MV-4-11 (cell line): ENCODE measurements at places on chromosomes 2 and 18.
A peak's percentile ranks its signal among the peaks of the same experiment; 100 is the strongest.

DNA sequence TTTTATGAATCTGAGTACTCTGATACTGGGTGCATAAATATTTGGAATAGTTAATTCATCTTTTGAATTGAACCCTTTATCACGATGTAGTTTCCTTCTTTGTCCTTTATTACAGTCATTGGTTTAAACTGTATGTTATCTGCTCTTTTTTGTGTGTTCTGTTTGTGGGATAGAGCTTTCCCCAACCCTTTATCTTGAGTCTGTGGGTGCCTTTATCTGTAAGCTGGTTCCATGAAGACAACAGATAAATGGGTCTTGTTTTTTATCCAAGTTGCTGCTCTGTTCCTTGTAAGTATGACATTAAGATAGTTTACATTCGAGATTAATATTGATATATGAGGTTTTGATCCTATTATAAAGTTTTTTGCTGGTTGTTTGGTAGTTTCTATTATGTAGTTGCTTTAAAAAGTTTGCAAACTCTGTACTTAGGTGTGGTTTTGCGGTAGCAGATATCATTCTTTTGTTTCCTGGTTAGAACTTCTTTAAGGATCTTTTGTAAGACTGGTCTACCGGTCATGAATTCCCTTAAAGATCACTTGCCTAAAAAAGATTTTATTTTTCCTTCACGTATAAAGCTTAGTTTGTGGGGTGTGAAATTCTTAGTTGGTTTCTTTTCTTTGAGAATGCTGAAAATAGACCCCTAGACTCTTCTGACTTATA lies 1451.3 kb upstream of the SLC39A10 start:
- no peak for DNase-seq

- DNase-seq = peak; percentile 80
These were observed 27.4 kb upstream of the IL1RL1 start for GRCh38 chr2:102283996-102284395.

DNA sequence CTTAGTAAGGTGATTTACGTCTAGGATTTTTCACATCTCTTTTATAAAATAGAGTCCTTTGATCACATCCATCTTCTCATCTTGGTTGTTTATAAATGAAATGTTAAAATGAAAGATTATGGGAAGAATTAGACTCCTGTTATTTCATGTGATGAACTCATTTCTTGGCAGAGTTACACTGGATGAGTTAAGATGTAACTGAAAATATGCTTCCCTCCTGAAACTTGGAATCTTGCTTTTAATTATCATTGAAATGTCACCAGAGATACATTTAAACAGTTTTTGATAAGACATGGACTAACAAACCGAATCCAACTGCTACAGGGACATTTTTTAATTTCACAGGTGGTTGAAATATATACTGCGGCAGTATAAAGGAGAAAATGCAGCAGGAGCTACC lies 274.0 kb downstream of the DLGAP1 start:
- no peak for DNase-seq

- no peak for DNase-seq
These were observed 138.8 kb downstream of the TRIB2 start for GRCh38 chr2:12855508-12855907.

DNA sequence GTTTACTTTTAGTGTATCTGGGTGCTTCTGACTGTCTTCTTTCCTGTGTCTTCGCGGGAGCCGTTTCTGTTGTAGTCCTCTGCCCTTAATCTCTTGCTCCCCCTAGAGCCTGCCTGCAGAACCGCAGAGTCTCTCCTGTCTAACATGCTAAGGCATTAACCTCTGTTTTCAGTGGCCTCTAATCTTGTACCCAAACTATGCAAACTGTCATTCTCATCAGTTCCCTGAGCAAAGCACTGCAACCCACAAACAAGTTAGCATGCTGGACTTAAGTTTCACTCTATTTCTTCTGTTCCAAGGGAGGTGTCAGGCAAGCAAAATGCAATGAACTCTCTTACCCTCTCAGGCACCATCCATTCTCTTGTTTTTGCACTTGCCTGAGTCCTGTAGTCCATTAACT lies 138.4 kb downstream of the OTX1 start:
- DNase-seq = peak; percentile 3

GRCh38 chr2:191374366-191374765 lies 129.2 kb downstream of the MYO1B start:
- no peak for DNase-seq
